ENCODE measurements at places on chromosomes 11 and 22. TPM values are rescaled to one million over a fixed set of nuclear protein-coding genes. Genes with fewer than 3 reads are reported as not detected.
A peak's percentile ranks its signal among the peaks of the same experiment; 100 is the strongest.

Gene PLEKHA7
- 14.9 TPM for total RNA-seq

Gene DEFB131B
- total RNA-seq, result not detected

- no peaks in the 10 kb centered on the region for H3K27me3 ChIP-seq
- H3K4me1 ChIP-seq, result peaks cover 43% of the 10 kb centered on the region
- no peaks in the 10 kb centered on the region for H3K36me3 ChIP-seq
- no peak overlapping the region for H3K27ac ChIP-seq
- no peak for DNase-seq
These were observed 48.3 kb downstream of the RRAS2 start for GRCh38 chr11:14310679-14311078.

DNA sequence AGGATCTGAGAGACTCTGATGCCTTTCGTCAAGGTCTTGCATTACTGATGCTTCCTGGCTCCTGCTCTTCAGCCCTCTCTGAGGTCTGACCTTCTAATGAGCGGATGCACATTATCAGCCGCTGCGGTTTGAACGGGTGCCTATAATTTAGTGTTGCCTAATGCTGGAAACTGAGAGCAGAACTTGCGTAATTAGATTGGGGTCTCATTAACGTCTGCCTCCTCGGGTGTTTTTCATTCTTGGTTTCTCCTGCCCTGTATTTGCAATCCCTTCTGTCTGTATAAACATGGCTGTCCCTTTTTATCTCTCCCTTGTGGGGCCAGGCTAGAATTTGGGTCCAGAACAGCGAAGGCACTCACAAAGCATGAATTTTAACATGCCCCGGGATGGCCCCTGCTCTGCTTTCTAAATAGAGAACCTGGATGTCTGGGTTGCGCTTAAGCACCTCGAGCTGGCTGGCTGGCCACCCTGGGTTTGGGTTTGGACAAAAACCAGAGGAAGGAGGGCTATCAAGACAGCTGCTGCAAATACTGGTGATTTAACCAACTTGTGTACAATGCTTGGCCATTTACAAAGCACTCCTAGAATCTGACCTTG is 118.6 kb downstream of the TIMP3 start:
- H3K27ac ChIP-seq, result no peak overlapping the region
- no peak overlapping the region for H3K4me3 ChIP-seq
- DNase-seq, result no peak
- peaks cover 3% of the 10 kb centered on the region for H3K4me1 ChIP-seq

Gene RIN1
- 23.6 TPM for total RNA-seq

GRCh38 chr11:46601129-46601528 is 7.3 kb upstream of the AMBRA1 start:
- no peak overlapping the region for H3K4me3 ChIP-seq
- DNase-seq, result no peak
- H3K27me3 ChIP-seq, result no peaks in the 10 kb centered on the region
- H3K36me3 ChIP-seq, result peaks cover 6% of the 10 kb centered on the region
- no peaks in the 10 kb centered on the region for H3K4me1 ChIP-seq

Gene CCDC87
- total RNA-seq, result 0.39 TPM

Gene RAC2
- total RNA-seq, result not detected

GRCh38 chr11:85495918-85496317 is 131.2 kb downstream of the DLG2 start:
- H3K36me3 ChIP-seq, result no peaks in the 10 kb centered on the region
- no peak for DNase-seq
- no peak overlapping the region for H3K27ac ChIP-seq

- peaks cover 38% of the 10 kb centered on the region for H3K4me1 ChIP-seq
- no peak overlapping the region for H3K27ac ChIP-seq
- no peak for DNase-seq
These were observed 53.9 kb upstream of the PICALM start for GRCh38 chr11:86122773-86123172.

Gene GAL
- total RNA-seq, result not detected

Gene OR2D2
- not detected for total RNA-seq

Gene CABP2
- total RNA-seq, result not detected

Gene LRRC74B
- total RNA-seq, result not detected

Gene SAA2
- total RNA-seq, result not detected

DNA sequence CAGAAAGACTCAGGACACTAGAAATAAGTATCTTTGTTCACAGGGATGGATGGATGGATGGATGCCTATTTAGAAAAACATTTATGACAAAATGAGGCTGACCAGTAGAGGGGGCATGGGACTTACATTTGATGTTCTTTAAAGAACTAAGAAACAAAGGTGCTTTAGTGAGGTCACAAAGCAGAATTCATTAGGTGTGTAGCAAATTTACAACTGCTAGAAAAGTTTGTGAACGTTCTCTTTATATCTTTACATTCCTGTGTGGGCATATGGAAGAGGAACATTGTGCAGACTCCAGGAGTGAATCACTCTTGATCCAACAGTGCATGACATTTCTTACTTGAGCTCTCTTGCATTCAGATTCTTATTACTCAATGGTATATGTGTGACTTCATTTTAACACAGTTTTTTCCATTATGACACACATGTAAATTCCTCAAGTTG is 15.8 kb upstream of the SIK2 start:
- no peaks in the 10 kb centered on the region for H3K36me3 ChIP-seq
- no peak overlapping the region for H3K27ac ChIP-seq
- peaks cover 10% of the 10 kb centered on the region for H3K4me1 ChIP-seq
- no peak overlapping the region for H3K4me3 ChIP-seq
- DNase-seq, result no peak

Gene GLYAT
- not detected for total RNA-seq

DNA sequence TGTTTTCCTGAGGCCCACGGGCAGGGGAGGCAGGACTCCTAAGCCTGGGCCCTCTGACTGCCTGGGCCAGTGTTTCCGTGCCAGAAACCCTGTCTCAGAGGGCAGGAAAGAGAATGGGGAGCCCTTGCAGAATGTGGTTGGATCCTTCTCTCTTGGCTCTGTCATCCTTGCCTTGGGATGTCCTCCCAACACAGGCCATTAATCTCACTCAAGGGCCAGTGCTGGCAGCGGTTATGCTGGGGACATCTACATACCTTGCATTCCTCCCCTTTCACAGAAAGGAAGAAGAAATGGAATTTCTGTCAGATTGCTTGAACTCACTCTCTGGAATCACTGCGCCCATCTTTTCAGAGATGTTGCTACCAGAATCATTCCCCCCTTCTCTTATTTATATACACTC is 296.9 kb downstream of the KIRREL3 start:
- peaks cover 11% of the 10 kb centered on the region for H3K4me1 ChIP-seq
- no peak overlapping the region for H3K27ac ChIP-seq
- DNase-seq, result no peak
- no peak overlapping the region for H3K4me3 ChIP-seq
- H3K36me3 ChIP-seq, result no peaks in the 10 kb centered on the region
- no peaks in the 10 kb centered on the region for H3K27me3 ChIP-seq

DNA sequence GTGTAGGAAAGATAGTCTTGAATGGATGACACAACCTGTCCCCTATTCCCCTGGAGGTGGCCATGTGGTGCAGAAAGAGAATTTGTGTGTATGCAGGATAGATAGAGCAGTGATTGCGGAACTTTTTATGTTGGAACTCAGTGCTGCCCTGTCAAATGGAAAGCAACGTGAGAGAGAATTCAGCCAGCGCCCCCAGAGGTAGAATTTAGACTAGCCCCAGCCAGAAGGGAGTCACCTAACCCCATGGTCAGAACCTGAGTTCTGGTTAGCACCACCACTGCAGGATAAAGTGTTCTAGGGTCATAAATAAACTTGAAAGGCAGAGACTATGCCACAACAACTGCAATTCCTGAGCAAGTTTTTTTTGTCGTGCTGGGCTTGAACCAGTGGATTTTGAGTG is 152.9 kb upstream of the GRIA4 start:
- no peak for DNase-seq
- H3K36me3 ChIP-seq, result no peaks in the 10 kb centered on the region
- H3K27ac ChIP-seq, result no peak overlapping the region
- H3K4me3 ChIP-seq, result no peak overlapping the region

DNA sequence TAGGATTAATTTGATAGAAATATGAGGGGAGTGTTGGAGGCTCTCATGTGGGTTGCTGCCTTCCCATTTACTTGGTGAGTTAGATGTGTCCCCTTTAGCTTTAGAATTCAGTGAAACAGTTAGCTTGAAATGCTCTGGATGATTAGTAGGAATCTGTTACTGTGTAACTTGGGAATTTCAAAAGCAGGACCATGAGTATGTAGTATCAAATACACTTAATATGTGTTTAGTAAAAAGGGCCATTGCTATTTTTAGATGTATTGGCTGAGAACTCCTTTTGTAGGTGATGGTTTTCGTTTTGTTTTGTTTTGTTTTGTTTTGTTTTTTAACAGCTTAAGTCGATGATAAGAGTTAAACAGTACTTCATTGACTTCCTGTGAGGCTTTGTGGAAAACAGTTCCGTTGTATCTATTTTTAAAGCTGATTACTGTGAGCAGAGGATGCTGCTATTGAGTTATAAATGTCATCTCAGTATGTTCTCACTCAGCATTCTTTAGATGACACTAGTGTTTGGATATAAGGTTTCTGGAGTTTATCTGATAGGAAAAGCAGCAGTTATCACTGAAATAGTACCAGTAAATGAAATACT is 53.5 kb downstream of the MCAM start:
- no peak overlapping the region for H3K4me3 ChIP-seq
- no peak for DNase-seq
- H3K4me1 ChIP-seq, result peaks cover 1% of the 10 kb centered on the region
- H3K27me3 ChIP-seq, result no peaks in the 10 kb centered on the region
- H3K27ac ChIP-seq, result no peak overlapping the region

Gene SEC14L6
- total RNA-seq, result 0.78 TPM

DNA sequence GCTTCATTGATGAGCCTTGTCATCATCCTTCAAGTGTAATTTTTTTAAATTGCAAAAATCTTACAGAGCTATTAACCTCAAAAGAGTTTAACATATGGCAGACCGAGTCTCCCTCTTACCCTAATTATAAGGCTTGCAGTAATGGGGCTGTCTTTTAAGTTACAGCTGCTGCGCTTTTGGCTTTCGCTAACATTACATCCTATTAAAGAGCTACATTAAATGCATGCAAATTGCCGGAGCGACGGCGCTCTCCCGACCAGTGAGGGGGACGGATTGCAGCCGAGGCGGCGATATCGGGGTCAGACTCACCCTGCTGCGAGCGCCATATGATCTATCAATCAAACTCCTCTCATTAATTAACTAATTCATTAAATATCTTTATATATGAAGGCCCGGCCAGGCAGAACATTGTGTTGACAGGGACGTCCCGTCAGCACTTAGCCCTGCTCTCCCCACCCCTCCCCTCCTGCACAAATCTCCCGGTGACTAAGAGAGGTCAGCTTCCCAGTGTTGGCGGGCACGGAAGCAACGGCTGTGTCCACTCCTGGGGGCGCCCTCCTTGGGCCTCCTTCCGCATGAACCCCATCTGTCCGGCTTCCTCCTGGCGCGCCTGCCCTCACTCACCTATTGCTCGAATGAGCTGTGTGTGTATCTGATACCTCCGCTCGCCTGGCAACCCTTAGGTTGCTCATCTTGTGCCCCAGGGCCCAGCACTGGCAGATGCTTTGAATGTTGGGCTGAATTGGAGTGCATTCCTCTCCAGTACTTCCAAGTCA is 156.0 kb upstream of the CADM1 start:
- H3K27ac ChIP-seq, result no peak overlapping the region
- no peaks in the 10 kb centered on the region for H3K36me3 ChIP-seq
- peak overlapping the region; percentile 67 for H3K4me3 ChIP-seq
- DNase-seq, result no peak
- peaks cover 30% of the 10 kb centered on the region for H3K27me3 ChIP-seq

Gene MOGAT2
- not detected for total RNA-seq

DNA sequence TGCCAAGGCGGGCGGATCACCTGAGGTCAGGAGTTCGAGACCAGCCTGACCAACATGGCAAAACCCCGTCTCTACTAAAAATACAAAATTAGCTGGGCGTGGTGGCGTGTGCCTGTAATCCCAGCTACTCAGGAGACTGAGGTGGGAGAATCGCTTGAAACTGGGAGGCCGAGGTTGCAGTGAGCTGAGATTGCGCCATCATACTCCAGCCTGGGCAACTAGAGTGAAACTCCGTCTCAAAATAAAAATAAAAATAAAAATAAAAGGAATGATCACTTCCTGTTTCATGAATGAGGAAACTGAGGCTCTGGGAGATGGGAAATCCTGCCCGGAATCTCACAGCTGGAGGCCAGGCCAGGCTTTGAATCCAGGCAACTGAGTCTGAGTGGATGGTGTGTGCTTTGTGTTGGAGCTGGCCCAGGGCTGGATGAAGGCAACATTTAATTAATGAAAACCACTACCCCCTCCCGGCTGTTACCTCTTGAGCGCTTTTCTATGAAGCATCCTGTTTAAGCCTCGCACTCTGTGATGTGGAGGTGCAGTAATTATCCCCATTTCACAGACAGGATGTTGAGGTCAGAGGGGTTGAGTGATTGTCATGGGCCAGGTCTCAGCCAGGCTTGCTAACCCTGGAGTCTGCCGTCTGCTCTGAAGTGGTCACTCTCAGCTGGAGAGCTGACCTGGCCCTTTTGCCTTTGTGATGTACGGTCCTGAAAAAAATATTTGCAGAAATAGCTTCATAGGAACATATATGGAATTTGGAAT is 27.8 kb downstream of the LRP5 start:
- H3K27me3 ChIP-seq, result no peaks in the 10 kb centered on the region
- H3K4me3 ChIP-seq, result no peak overlapping the region
- DNase-seq, result no peak

GRCh38 chr11:120413480-120413879 is 77.3 kb downstream of the ARHGEF12 start:
- H3K27me3 ChIP-seq, result no peaks in the 10 kb centered on the region
- H3K4me1 ChIP-seq, result peaks cover 12% of the 10 kb centered on the region
- H3K36me3 ChIP-seq, result peaks cover 29% of the 10 kb centered on the region
- no peak for DNase-seq
- H3K4me3 ChIP-seq, result no peak overlapping the region

Gene C11orf24
- 70.1 TPM for total RNA-seq

DNA sequence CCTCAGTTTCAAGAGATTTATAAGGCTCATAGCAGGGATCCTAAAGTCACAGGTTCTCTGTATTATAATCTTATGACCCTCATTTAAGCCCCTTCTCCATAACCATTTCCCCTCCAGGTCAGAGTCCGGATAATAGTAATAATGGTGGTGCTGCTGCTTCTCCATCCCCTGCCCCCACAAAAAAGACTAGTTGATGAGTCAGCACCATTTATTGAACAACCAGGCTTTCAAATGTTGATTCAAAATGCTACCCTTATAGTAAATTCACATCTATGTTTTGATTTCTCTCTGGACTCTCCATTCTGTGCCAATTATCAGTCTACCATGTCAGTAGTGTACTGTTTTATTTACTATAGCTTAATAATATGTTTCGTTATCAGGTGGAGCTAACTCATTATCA is 17.6 kb upstream of the RIC3 start:
- H3K27me3 ChIP-seq, result peaks cover 36% of the 10 kb centered on the region
- no peaks in the 10 kb centered on the region for H3K36me3 ChIP-seq
- H3K4me3 ChIP-seq, result no peak overlapping the region
- no peak for DNase-seq
- H3K27ac ChIP-seq, result no peak overlapping the region
- no peaks in the 10 kb centered on the region for H3K4me1 ChIP-seq

Gene RAB36
- total RNA-seq, result 4.8 TPM

DNA sequence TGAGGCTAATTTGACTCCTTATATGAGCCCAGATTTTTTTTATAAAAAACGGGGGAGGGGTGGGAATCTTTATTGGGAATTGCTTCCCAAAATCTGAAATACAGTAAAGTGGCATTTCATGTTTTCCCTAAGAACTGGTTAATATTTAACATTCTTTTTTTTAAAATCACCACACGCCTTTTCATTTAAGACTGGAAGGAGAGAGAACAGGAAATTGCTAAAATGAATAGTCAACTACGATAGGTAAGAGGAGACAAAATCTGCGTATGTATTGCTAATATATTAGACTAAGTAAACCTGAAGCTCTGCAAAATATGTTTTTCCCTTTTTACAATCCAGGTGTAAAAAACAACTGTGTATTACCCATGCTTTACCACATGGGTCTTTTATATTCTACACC is 57.0 kb downstream of the SOX6 start:
- peaks cover 16% of the 10 kb centered on the region for H3K4me1 ChIP-seq
- no peaks in the 10 kb centered on the region for H3K27me3 ChIP-seq
- no peak overlapping the region for H3K27ac ChIP-seq
- H3K4me3 ChIP-seq, result no peak overlapping the region
- no peaks in the 10 kb centered on the region for H3K36me3 ChIP-seq
